ENCODE measurements at places on chromosomes 12 and 14.
A peak's percentile ranks its signal among the peaks of the same experiment; 100 is the strongest.

- DNase-seq = peak; percentile 64
Observed at GRCh38 chr12:29148911-29149690, at the start of gene FAR2. TSS of gene FAR2 (plus strand) at chr12:29149278. CDS start at chr12:29270450, 121,172 bp downstream.

DNA sequence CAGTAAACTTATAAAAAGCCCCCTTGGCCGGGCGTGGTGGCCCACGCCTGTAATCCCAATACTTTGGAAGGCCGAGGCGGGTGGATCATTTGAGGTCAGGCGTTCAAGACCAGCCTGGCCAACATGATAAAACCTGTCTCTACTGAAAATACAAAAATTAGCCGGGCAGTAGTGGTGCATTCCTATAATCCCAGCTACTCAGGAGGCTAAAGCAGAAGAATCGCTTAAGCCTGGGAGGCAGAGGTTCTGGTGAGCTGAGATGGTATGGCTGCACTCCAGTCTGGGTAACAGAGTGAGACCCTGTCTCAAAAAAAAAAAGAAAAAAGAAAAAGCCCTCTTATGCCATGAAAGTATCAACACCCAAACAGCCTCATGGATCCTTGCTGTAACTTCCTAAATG is 3.7 kb downstream of the PRMT5 start:
- no peak for DNase-seq

DNA sequence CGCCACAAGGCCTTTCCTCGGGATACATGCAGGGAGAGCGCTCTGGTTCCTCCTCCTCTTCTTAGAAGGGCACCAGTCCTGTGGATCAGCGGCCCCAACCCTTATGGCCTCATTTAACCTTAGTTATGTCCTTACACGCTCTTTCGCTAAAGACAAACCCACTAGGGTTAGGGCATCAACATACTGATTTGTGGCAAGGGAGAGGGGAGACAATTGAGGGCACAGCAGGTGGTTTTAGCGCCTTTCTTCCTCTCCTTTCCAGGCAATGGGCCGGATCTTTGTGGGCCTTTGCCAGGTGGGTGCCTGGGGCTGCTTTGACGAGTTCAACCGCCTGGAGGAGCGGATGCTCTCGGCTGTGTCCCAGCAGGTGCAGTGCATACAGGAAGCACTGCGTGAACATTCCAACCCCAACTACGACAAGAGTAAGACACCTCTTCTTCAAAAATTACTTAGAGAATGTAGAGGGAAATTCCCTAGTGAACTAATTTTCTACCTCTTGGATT is 43.6 kb downstream of the DYNC1H1 start:
- DNase-seq = no peak

- no peak for DNase-seq
Observed at GRCh38 chr14:36301159-36301558, 19.3 kb downstream of the MBIP start.

DNA sequence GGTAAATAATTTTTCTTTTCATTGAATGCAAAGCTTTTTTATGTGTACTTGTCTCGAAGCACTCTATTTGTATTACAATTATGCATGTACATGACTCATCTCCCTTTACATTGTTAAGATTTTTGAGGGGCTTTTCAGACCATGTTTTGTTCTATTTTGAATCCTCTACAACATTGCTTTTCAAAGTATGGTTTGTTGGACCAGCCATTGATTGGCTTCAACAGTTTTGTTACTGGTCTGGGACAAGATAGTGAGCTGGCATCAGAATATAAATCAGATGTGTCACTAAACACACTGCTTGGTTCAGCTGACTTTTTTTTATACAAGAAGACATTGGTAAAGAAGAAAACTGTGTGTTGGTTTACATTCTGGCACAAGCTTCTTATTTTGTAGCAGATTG is 122.3 kb downstream of the MON2 start:
- no peak for DNase-seq

- DNase-seq = no peak
Observed at GRCh38 chr12:13431041-13431440, 234.5 kb downstream of the EMP1 start.

- DNase-seq = no peak
Observed at GRCh38 chr14:54172562-54172961, 215.9 kb upstream of the BMP4 start.

DNA sequence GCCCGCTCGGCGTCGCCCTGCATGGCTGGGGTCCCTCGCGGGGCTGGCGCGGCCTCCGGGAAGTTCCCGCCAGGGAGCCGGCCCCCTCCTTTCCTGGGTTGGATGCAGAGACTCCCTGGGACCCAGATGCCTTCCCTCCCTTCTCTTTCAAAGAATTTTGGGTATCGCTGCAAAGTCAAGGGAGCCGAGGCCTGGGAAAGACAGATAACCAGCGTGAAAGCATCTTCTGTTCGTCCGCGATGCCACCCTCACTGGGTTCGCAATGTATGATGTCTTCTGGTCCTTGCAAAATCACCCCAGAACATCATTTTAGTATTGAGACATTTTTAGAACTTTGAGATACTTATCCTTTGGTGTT is 451 bp downstream of the IRAK3 start:
- no peak for DNase-seq

DNA sequence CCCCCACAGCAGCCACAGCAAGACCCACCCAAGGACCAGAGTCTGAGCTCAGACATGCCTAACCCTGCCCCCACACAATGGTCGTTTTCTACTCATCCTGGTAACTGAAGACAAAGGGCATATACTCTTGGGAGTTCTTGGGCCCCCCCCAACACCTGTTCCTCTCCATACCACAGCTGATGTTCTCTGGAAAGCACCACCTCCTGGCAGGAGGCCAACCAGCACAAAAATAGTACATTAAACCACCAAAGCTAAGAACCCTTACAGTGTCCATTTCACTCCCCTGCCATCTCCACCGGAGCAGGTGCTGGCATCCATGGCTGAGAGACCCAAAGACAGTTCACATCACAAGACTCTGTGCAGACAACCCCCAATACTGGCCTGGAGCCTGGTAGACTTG is 80.6 kb upstream of the DAAM1 start:
- no peak for DNase-seq

DNA sequence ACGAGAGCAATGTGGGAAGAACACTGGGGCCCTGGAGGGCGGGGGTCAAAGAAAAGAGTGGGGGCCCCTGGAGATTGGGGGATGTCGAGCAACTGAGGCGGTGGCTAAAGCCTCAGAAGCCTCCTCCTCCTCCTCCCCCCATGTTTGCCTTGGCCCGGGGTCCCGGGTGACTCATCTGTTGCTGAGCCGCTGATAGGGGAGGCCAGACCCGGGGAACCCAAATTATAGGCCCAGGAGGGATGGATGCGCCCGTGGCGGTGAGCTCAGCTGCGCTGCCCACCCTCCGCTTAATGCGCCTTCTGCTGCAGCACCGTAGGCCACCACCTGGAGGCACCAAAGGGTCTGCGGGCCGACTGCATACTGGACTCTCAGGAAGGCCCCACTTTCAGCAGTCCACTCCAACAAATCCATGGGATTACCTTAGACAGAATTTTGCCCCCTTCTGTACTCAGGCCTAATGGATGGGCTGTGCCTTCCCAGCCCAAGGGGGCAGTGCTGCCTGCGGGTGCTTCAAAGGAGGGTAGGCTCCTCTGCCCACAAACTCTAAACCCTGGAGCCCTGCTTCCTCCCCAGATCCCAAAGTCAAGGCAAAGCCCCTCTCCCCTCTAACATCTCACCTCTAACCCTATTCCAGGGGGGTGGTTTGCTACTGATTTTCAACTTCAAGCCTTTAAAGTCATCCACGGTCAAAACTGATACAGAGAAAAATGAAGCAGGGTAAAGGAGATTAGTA is 2.6 kb upstream of the WNT10B start:
- DNase-seq = peak; percentile 57

GRCh38 chr12:67702136-67702535 is 53.6 kb downstream of the DYRK2 start:
- DNase-seq = no peak

- DNase-seq = no peak
Observed at GRCh38 chr14:69473260-69473659, 11.3 kb upstream of the PLEKHD1 start.
